Activated CD8-positive, alpha-beta memory T cell treated with anti-CD3 and anti-CD28 coated beads for 1 hour (primary cell): ENCODE measurements at places on chromosomes 1 and 21.

GRCh38 chr1:206955476-206956451 is 9.5 kb upstream of the PIGR start:
- no peak for DNase-seq

- DNase-seq = no peak
Observed at GRCh38 chr1:41711581-41711980, 207.1 kb downstream of the HIVEP3 start.

DNA sequence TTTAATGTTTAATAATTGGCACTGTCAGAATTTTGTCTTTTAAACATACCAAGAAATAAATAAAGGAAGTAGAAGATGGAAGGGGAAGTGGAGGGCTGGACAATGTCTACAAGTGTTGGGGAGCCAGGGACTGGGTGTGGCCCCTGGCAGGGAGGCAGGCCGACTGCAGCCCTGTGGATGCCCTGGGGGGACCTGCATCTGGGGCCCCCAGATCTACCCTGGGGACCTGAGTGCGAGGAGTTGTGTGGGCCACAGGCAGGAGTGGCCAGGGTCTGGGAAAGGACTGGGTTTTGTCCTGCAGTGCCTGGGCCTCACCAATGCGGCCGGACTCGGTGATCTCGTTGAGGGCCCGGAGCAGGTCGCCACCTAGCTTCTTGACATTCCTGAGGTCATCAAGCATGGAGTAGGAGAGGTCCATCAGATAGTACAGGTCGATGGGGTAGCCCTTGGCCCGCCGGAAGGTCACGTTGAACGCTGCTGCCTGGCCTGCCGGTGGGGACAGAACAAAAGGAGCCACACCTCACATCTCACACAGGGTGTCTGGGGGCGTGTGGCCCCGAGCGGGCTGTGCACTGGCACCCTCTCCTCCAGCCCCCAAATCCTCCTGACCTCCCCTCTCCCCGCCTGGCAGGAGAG is 17.5 kb downstream of the ITGB2 start:
- no peak for DNase-seq

- no peak for DNase-seq
Observed at GRCh38 chr1:3058263-3059030, 10.6 kb upstream of the PRDM16 start.

GRCh38 chr1:26164036-26164860 is 4.5 kb downstream of the C1orf232 start:
- no peak for DNase-seq

DNA sequence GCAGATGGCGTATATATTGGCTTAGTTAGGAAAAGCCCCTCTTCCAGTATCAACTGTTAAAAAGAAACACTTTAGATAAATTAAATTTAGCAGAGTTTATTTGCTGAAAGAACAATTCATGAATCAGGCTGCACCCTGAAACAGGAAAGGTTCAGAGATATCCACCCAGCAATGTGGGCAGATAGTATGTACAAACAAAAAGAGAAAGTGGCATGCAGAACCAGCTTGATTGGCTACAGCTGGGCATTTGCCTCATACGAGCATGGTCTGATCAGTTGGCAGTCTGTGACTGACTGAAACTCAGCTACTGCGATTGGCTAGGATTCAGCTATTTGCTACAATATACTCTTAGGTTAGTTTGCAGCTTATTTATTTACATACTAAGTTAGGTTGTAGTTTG is 98.2 kb downstream of the ZC3H11B start:
- DNase-seq = no peak

- DNase-seq = no peak
Observed at GRCh38 chr1:60088620-60089155, 15.1 kb upstream of the C1orf87 start.

DNA sequence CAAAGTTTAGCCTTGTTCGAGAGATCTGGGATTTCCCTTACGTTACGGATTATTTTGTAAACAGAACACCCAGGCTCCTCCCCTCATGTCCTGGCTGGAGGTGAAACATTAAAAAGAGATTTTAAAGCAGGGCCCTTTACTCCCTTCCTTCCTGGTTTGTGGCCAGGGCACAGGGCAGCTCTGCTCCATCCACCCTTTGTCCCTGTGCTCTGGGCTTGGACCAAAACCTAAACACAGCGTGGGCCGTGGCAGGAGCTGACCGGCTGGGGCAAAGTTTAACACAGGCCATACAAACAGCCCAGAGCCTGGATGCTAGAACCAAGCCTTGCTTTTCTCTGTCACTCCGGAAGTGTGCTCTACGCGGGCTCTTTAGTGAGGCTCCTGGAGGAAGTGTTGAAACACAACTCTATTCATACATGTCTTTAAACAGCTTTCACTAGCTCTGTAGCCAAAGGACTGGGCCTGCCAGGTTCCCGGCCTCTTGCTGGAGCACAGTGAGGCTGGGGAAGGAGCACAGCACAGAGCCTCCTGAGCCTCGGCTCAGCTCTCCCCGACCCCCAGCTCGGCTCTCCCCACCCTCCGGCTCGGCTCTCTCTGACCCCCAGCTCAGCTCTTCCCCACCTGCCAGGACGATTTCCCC is 84.7 kb downstream of the PDE9A start:
- no peak for DNase-seq

DNA sequence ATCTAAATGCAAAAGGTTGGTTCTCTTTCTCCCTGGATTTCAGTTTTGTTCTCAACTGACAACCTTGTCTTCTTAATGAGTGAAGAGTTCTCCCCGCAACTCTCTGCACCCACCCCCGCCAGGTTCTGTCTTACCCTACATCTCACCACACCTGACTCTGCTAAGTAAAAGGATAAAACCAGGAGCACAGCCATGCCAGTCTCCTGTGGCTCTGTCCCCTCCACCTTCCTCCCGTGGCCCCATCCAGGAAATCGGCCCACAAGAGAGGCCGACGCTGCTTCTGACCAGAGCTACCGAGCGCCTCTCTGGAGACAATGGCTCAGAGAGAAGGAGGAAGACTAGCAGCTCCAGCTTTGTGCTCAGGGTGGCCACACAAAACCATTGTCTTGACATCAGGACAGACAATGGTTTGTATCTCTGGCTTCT is 72.2 kb downstream of the PLEKHA6 start:
- DNase-seq = no peak

DNA sequence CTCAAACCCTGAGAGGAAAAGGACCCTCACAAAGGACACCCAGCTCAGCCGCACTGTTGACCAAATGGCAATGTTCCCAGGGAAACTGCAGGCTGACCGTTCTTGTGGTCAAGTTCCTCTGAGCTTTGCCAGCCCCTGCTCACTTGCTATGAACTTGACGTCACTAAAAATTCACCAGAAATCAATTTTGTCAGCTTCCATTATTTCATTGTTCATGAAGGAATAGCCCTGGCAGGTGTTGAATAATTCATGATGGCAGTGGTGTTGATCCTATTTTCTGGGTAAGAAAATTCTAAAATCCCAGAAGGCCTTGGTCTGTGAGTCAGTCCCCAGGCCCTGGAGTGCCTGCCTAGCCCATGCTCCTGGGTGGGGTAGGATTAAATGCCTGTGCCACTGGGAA is 318.9 kb downstream of the ZNF326 start:
- no peak for DNase-seq

DNA sequence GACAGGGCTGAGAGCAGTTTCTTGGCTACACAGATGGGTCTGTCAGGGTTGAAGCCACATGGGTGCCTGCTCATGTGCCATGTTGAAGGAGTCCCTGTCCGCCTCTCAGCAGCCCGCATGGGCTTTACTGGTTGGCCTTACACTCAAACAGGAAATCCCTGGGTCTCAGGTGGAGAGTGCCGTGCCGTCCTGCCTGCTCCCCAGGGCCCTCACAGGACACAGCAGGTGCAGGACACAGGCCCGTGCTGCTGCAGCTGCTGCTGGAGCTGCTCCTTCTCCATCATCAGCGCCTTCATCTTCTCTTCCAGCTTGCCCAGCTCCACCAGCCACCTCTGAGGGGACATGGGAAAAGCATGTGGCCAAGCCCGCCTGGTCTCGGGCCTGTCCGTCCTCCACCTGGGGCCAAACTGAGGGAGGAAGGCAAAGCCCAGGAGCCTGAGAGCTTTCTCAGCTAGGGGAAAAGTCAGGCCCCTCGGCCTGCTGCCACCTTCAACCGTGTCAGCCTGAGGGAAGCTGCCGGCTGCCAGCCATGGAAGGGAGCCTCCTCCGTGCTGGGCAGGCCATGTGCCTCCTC is 5.5 kb downstream of the SLFNL1 start:
- DNase-seq = no peak

DNA sequence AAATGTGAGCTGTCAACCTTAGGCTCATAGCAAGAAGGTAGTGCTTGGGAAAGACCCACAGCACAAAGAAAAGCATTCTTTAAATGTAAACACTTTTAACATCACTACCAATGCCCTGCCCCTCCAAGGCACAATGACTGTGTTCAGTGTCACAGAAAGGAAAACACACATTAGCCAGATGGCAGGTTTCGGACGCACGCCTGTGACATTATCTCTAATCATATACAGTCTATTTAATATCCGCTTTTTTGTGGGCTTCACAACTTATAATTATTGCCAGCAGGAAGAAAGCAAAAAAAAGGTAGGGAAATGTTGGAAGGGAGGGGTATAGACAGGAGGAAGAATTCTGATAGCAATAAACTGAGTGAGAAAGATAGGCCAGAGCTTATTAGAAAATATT is 112.4 kb upstream of the BEND5 start:
- DNase-seq = no peak

DNA sequence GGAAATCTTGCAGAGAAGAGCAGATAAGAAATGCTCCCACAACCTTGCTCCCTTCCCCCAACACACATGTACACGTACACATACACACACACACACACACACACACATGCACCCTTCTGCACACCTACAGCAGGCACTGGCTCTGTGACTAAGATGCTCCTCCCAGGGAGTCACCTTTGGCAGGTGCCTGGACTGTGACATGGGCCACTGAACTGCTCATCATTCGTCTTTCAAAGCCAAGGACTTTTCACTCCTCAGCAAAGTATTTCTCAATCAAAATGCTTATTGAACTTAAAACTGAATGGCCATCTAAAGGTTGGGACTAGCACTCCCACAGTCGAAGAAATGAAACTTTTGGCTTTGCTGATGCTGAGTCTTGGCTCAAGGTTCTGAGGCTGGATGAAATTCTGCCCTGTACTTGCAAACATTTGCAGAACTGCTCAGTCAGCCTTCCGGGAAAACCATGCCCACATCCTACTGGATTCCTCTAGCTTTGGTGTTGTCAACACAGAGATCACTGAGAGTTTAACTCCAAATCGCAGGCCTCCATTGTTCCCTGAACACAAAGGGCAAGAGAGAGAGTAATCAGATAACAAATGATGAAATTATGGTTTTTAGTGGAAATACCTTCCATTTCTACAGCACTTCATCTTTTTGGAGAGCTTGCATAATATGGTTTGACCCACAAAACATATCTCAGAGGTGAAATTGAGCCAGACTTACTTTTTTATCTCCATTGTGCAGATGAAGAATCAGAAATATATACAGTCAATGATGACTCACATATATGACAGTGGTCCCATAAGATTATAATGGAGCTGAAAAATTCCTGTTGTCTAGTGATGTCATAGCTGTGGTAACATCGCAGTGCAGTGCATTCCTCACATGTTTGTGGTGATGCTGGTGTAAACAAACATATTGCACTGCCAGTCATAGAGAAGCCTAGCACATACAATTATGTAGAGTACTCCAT is 72.4 kb upstream of the BCAR3 start:
- DNase-seq = no peak

GRCh38 chr1:205210756-205211168 is 740 bp downstream of the DSTYK start:
- DNase-seq = no peak

DNA sequence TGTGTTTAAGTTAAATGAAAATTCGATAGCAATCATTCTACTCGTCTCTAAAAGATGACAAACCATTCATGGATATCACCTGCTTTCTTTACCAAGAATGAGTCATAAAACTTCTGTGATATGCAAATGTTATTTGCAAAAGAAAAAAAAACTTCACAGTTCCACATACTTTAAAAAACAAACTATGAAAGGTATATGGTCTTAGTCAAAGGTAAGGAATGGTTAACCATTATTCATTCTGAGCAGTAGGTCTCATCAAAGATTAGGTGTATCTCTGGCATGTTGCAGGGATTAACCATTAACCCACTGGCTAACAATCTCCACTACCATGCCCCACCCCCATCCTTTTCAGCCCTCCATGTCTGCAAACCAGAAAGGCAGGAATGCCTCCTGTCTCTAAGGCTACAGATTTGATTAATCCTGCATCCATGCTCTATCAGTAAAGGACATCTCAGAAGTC is 44.4 kb downstream of the PTPN14 start:
- no peak for DNase-seq
